Stimulated activated CD8-positive, alpha-beta memory T cell treated with anti-CD3 and anti-CD28 coated beads, Interleukin-7, amount 100 ng/mL, for 48 hours (primary cell): ENCODE measurements at places on chromosomes 5 and 9.

- DNase-seq, result no peak
Observed at GRCh38 chr5:131810510-131811249, 13.9 kb upstream of the FNIP1 start.

- DNase-seq, result no peak
Observed at GRCh38 chr5:43099640-43100039, 21.1 kb upstream of the ZNF131 start.

DNA sequence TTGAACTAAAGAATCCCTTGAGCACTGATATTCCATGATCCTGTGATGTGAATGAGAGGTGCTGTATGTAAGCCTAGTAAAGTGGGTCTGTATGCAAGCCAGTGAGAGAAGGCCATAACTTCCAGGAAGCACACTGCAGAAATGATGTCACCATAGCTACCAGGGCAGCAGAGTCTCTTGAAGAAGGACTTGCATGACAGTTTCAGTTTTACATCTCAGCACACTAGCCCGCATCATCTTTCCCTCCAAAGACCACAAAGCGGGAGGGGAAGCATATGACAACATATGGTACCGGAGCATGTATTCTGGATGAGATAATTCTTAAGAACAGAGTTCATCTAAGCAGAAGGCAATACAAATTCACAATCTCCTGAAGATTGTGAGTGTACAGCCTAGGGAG is 37.6 kb upstream of the MAST4 start:
- DNase-seq, result no peak

- DNase-seq, result no peak
Observed at GRCh38 chr5:164784230-164784629, 1278.8 kb downstream of the MAT2B start.

- DNase-seq, result no peak
Observed at GRCh38 chr9:87280421-87280820, 217.2 kb upstream of the DAPK1 start.
